ENCODE measurements at places on chromosomes 12 and 14. TPM values are rescaled to one million over a fixed set of nuclear protein-coding genes. Genes with fewer than 3 reads are reported as not detected.
A peak's percentile ranks its signal among the peaks of the same experiment; 100 is the strongest.

Gene C12orf75
- total RNA-seq = 15.1 TPM

Gene RD3L
- not detected for total RNA-seq

Gene RFLNA
- total RNA-seq = 0.19 TPM

Gene POTEM
- not detected for total RNA-seq

Gene NID2
- total RNA-seq = 39.2 TPM

Gene MIP
- not detected for total RNA-seq

Gene SRSF5
- total RNA-seq = 195 TPM

Gene SPTLC2
- 143 TPM for total RNA-seq

Gene RACGAP1
- 19.9 TPM for total RNA-seq

Gene GALNT8
- under 0.01 TPM for total RNA-seq

DNA sequence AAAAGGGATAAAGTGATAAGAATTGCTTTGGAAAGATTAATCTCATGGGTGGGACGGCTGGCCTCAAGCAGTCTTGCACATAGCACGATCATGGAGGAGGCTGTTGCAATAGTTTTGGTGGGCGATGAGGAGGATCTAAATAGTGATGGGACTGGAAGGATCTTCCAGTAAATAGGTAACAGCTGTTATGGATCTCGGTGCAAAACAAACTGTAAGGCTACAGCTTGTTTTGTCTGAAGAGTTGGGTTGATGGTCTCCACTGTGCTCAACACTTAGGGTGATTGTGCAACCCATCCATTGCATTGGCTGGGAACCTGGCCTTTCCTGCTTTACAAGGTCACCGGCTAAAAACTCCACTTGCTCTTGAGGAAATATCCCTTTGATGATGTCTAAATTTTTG is 21.0 kb downstream of the IGF1 start:
- DNase-seq = no peak

DNA sequence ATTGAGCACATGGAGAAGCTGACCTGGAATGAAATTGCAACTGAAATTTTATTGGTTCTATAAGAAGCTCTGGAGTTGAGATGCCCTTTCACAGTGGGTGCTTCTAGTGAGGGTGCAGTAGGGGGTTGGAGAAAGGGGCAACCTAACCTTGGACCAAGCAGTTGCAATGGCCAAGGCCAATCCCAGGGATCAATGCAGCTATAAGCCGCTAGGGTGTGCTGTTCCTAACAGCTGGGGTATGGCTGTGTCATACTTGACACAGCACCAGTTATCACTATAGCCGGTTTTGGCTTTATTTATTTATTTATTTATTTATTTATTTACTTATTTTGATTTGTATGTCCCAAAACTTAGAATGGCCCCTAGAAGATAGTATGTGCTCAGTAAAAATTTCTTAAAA is 505.9 kb downstream of the FLRT2 start:
- DNase-seq = peak; percentile 27

DNA sequence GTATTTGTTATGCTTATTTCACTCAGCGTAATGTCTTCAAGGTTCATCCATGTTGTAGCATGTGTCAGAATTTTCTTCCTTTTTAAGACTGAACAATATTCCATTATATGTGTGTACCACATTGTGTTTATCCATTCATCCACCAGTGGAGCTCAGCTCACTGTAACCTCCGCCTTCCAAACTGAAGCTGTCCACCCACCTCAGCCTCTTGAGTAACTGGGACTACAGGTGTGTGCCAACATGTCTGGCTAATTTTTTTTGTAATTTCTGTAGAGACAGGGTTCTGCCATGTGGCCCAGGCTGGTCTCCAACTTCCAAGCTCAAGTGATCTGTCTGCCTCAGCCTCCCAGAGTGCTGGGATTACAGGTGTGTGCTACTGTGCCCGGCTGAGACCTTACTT is 21.1 kb downstream of the CCDC77 start:
- DNase-seq = no peak

- peak; percentile 58 for DNase-seq
Measured at GRCh38 chr14:50559990-50560930, at the start of gene ATL1. Gene ATL1, plus strand, starts transcription at chr14:50560145. Its CDS starts 121 bp downstream, at chr14:50560266.

DNA sequence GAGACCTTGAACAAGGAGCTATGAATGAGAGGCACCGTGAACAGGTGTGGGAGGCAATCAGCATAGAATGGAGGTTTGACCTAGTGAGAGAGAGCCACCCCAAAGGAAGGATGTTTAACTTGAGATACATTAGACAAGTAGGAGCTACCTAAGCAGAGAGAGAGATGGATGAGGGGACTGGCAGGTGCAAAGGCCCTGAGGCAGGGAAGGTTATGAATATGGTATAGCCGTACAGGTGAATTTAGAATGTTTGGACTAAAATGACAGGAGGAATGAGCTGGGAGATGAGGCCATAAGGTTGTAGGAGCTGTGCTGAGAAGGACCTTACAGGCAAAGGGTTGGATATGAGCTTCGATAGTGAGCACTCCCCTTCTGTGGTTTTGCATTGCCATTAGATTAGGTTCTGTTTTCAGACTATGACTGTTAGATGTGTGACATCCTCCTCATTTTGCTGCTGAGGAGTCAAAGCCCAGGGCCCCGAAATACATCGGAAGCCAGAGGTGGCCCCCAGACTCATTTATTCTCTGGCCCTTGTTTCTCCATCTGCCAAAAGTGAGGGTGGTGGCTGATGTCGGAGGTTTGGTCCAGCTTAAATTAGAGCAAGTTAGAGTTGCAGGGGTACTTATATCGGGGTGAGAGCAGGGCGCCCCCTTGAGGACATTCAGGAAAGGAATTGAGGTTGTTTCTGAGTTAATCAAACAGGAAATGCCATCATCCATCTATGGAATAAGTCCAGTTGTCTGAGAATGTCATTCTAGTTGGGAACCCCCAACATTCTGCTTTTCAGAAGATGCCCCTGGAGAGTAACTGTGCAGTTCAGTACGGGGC is 29.4 kb downstream of the SLC24A4 start:
- peak; percentile 35 for DNase-seq

DNA sequence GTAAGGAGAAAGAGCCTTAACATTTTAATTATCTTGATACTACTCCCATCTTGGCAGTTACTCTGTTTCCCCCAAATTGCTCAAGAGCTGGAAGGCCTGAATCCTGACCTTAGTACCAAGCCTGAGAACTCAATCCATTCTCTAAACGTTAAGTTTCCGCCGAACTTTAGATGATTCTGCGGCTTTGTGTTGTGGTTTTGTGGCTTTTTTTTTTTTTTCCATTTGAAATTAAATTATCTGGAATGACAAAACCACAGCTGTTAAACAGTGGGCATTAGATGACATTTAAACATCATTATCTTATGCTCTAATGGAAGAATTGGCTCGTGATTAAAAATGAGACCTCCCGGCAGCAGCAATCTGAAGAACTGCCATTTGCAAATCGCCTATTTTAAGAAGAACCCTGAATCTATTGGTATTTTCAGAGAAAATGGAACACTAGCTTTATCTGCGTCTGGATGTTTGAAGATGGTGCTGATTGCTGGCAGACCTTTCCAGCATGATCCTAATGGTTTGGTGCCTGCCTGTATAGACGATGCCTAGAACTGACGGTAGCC is 38.4 kb downstream of the TMEM132C start:
- DNase-seq = no peak

GRCh38 chr12:65308006-65308405 is 29.5 kb downstream of the MSRB3 start:
- peak; percentile 61 for DNase-seq

- DNase-seq = no peak
Measured at GRCh38 chr12:4151362-4152121, 122.0 kb upstream of the CCND2 start.

GRCh38 chr14:70885343-70886022 is 21.8 kb upstream of the PCNX1 start:
- DNase-seq = no peak

DNA sequence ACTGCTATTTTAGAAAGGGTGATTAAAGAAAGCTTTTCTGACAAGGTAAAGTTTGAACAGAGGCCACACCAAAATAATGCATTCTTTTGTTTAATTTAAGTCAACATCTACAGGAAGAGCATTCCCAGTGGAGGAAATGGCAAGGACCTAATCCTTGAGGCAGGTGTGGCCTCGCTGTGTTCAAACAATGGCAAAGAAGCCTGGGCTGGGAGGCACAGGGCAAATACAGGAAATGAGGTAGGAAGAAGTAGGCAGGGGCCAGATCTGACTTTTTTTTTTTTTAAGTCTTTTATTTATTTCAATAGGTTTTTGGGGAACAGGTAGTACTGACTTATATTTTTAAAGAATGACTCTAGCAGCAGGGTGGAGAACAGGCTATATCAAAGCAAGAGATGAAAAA is 53.5 kb downstream of the ARMH4 start:
- peak; percentile 83 for DNase-seq

DNA sequence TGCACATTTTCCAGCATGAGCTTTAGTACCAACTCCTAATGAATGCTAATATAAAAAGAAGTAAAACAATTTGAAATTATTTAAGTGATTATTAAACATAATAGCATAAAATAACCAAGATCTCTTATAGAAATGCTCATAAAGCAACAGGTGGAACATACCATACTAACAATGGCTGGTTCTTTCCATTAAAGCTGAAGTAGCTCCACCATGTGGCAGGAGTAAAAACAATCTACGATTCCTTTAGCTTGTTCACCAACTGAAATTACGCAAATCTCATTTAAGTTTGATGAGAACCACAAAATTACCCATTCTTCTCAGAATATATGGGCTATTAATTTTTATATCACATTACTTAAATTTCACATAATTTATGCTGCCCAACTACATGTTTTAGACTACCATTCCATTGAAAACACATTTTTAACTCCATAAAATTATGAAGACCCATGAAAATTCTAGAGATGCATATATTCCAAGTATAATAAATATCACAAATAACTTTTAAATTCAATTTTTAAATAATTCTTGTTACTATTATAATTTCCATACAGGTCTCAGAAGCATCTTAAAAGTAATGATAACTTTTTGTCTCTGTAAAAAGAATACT is 213.6 kb downstream of the DAD1 start:
- peak; percentile 77 for DNase-seq

- DNase-seq = peak; percentile 91
Measured at GRCh38 chr14:105430042-105430441, 10.4 kb downstream of the MTA1 start.

DNA sequence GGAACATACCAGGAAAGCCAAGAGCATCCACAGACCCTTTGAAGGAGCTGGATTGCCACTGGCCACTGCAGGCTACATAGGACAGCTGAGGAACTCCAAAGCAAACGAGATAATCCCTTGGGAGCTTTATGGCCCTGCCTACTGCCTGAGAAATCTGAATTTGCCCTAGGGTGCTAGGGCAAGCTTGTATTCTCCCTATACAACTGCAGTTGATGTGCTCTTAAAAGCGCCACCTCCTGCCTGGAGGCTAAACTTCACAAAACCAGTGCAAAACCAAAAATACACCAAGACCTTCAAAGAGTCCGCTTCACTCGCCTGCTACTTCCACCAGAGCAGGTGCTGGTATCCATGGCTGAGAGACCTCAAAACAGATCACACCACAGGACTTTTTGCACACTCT is 99.6 kb upstream of the KRR1 start:
- no peak for DNase-seq

DNA sequence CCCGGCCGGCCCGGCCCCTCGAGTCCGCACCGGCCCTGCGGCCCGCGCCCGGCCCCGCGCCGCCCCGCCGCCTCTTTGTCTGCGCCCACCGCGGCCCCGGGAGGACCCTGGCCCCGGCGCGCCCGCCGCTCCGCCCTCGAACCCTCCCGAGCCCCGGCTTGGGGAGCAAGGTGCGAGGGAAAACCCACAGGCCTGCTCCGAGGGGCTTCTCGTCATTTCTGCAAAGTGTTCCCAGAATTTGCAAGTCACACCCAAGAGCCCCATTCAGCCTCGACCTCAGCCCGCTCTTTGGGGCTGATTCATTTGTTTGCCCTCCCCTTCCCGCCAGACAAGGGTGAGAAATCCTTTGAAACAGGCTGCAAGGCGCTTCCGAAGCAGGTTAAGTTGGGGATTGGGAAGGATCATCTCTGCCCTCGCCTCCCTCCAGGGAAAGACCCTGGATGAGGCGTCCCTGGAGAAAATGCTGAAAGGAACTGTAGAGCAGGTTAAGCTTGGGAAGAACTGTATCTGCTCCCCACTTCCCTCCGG is 325 bp upstream of the CLIP1 start:
- DNase-seq = peak; percentile 56

- DNase-seq = peak; percentile 95
Measured at GRCh38 chr12:109462868-109463692, 14.0 kb downstream of the KCTD10 start.

- DNase-seq = no peak
Measured at GRCh38 chr14:68230202-68230949, 410.8 kb downstream of the RAD51B start.

- no peak for DNase-seq
Measured at GRCh38 chr12:56474389-56474788, 6.0 kb downstream of the SPRYD4 start.

- DNase-seq = no peak
Measured at GRCh38 chr12:112121780-112122565, 3.4 kb upstream of the TRAFD1 start.

- no peak for DNase-seq
Measured at GRCh38 chr12:3046441-3047200, 30.6 kb upstream of the TSPAN9 start.

- no peak for DNase-seq
Measured at GRCh38 chr12:132178801-132179401, 34.6 kb downstream of the NOC4L start.

GRCh38 chr12:52036587-52037171 is 14.6 kb upstream of the NR4A1 start:
- DNase-seq = peak; percentile 83

- DNase-seq = peak; percentile 4
Measured at GRCh38 chr14:21024585-21025370, at the start of gene NDRG2. Gene NDRG2, minus strand, starts transcription at chr14:21025061. Its CDS starts 1,746 bp downstream, at chr14:21023315.

DNA sequence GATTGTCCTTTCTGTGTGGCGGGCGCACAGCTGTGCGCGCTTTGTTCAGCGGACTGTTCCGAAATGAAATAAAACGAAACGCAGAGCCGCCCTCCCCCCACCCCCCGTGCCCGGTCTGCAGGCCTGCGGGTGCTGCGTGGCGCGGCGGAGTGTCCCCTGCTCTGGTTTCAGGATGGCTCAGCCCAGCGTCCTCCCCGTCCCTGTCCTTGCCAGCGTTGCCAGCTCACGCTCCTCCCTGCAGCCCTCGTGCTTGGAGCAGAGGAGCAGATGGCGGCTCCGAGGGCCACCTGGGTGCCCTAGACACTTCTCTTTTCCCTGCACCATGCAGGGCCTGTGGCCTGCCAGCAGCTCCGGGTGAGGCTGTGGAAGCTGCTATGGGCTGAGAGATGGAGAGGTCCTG is 17.5 kb upstream of the BEGAIN start:
- no peak for DNase-seq

GRCh38 chr14:105096206-105096875 is 31.1 kb upstream of the GPR132 start:
- DNase-seq = no peak

DNA sequence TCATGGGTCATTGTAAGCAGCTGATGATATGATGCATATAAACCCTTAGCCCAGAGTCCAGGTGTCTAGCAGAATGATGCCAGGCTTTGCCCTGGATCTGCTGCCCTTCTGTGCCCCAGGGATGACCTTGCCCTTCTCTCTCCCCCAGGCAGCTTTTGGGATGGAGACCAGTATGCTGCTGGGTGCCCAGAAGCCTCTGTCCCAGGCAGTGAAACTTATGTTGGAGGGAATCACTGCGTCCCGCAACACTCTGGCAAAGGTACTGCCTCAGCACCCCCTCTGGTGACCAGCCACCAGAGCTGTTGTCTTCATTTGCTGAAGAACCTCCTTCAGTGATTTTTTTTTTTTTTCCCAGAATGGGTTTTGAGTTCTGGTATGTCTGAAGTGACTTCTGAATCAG is 23.3 kb downstream of the CYP46A1 start:
- DNase-seq = no peak

- DNase-seq = peak; percentile 37
Measured at GRCh38 chr12:28938581-28939235, 210.4 kb upstream of the FAR2 start.

Measured in dermis blood vessel endothelial cell (primary cell).